Activated CD4-positive, CD25-positive, alpha-beta regulatory T cell treated with anti-CD3 and anti-CD28 coated beads, Interleukin-2, amount 50 U/mL, for 24 hours (primary cell): ENCODE measurements at places on chromosomes 3 and 15.

GRCh38 chr3:11230125-11230524 lies 42.1 kb upstream of the ATG7 start:
- no peak for ATAC-seq

DNA sequence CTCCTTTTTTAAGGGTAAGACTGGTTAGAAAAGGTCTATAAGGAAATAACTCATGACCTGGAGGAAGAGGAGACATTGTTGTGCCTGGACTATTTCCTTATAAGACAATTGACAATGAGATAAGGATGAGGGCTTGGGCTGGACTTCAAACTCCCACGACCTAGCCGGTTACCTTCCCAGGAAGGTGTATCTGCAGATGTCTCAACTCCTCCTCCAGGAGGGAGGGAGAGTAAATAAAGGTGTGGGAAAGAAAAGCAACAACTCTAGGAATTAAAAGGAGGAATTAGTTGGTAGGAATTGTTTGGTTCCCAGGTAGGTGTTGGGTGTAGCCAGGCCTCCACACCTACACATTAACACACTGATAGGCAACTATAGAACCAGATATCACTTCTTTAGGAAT lies 97.8 kb upstream of the TBL1XR1 start:
- no peak for ATAC-seq

- ATAC-seq, result no peak
These were observed 14.5 kb upstream of the SLC41A3 start for GRCh38 chr3:126098391-126098858.

DNA sequence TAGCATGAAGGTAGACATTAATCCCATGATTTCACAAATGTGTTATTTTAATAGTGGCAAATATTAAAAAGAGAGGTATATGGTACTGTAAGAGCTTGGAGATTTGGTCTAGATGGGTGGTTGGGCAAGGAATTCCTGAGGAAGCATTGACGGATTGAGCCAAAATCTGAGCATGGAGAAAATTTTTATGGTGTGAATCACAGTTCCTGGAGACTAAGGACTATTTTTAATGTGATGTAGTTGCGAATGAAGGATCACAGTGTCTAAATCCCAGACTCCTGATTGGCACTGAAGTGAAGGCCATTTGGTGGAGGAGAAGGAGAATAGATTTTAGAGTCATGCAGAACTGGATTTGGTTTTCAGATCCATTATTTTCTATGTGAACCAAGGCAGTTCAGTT lies 188.7 kb upstream of the FEZF2 start:
- no peak for ATAC-seq

DNA sequence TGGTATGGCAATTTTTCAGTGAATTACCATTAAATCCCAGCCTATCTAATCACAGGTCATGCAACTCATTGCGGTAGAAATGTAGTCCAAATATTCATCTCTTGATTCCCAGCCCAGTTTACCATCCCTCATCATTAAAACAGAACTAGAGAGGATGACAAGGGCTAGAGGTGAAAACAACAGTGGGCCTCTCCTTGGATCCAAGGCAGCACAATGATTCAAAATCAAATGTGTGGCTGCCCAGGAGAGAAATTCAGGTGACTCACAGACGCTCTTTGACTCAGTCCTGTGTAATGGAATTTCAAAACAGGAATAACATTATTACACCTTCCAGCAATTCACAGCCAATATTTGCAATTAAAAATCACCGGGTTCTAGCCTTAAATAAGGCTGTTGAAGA lies 246.5 kb downstream of the TBL1XR1 start:
- no peak for ATAC-seq

GRCh38 chr3:52240059-52240885 lies 1.3 kb upstream of the TWF2 start:
- peak; percentile 36 for ATAC-seq

GRCh38 chr15:97691078-97691477 lies 269.4 kb upstream of the ARRDC4 start:
- no peak for ATAC-seq

DNA sequence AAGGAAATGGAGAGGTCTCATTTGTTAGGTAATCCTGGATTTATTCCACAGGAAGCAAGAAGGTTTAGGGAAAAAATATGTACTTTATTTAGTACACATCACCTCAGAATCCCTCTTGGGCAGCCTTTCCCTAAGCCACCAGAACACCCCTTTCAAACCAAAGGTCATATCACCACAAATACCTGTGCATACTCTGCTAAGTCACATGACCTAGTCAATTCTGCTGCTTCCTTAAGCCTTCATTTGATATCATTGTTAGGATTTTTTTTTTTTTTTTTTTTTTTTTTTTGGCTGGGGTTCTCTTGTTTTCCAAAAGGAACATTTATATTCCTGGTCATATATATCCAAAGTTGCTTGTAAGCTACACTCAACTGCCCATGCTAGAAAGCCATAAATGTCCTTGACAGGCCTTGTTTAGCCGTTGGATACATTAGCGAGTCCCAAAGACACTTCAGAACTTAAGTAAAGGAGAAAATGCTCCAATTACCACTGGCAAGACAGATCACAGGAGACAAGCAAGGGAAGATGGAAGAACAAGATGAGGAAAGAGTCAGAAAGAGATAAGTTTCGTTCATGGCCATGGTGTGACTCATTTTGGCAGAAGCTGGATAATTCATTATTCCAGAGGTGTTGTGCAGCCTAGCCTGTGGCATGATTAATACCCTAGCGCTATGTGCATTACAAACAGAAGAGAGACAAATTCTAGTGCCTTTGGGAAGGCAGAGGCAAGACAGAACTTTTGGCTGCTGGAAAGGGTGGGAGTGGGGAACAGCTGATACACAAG lies 155.6 kb upstream of the SLC2A2 start:
- ATAC-seq, result no peak

DNA sequence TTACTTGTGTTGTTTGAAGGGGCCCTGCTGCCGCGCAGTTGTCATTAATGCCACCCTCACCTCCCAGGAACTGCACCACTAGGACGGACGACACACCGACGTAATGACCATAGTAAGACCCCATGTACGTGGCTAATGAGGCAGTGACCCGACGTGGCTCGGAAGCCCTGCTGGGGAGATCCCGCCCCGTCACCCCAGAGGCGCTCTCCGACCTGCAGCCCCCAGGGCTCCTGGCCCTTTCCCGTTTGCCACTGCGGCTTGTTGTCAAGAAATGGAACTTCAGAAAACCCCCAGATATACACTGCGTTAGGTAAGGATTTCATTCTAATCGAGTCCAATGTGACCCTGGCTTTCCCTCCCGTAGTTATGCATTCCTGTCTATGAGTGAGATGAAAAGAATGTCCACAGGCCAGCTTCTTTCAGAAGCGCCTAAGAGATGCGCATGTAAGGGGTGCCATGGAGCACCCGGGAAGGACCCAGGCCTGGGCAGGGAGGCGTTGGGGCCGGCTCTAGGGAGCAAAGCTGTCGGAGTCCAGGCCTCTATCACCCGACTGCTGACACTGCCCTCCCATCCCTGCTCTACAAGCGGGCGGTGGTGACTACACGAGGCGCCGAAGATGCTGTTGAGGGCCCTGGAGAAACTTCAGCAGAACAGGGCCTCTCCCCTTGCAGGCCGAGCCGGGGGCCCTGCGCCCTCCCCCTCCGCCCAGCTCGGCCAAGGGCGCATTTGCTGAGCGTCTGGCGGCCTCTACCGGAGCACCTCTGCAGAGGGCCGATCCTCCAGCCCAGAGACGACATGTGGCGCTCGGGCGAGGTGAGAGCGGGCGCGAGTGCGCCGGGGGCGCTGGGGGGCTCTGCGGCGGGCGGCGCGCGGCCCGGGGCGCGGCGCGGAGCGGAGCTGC lies at the start of gene GABRA5:
Gene GABRA5, plus strand, starts transcription at position 765 of the 902 bp plus-strand sequence. CDS start 2,187 bp downstream, outside the sequence.
- ATAC-seq, result no peak

DNA sequence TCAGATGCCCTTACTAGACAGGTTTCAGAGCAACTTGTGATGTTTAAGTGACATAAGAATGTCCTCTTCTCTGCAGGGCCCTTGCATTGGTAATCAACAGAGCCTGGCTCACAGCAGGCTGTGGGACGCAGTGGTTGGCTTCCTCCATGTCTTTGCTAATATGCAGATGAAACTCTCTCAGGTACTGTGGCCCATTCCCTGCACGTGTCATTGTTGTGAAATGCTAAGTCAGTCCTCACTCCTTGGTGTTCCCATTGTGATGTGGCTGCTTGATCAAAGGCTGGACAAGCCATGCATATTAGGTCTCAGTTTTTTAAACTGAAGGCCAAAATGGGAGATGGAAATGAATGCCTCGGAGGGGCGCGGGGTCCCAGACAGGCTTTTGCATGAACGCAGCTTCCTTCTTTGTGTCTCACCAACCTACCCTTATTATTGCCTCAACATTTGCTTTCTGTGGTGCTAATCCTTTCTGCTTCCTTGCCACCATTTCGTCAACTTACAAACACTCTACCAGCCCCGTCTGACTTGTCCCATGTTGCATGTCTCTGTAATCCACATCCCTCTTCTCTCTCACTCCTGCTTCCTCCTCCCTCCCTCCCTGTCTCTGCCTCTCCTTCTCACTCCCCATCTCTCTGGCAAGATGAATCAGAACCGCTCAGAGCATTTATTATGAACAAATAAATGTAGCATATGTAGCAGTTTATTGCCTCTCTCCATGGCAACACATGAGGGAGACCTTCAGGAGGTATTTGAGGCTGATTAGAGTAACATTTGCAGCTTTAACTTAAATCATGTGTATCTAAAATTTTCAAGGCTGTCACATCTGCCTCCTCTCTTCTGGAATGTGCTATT lies 133.2 kb upstream of the CHRM5 start:
- no peak for ATAC-seq

DNA sequence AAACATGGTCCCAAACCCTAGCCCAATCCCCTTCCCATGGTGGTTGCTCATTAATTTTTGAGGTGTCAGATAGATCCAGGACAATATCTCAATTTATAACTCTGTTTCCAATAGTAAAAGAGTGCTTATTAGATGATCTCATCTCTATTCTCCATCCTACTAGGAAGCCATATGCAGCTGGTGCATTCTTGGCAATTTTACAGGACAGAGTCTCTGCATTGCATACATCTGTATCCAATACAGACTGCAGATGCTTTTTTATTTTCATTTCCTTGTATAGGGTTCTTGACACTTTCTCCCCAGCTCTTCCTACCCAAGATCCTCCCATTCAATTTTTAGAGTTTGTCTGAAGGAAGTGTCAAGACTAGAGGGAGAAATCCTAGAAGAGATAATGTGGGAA lies 194.8 kb upstream of the DPH6 start:
- ATAC-seq, result no peak

- no peak for ATAC-seq
These were observed 292.5 kb downstream of the CHST2 start for GRCh38 chr3:143412084-143412483.

DNA sequence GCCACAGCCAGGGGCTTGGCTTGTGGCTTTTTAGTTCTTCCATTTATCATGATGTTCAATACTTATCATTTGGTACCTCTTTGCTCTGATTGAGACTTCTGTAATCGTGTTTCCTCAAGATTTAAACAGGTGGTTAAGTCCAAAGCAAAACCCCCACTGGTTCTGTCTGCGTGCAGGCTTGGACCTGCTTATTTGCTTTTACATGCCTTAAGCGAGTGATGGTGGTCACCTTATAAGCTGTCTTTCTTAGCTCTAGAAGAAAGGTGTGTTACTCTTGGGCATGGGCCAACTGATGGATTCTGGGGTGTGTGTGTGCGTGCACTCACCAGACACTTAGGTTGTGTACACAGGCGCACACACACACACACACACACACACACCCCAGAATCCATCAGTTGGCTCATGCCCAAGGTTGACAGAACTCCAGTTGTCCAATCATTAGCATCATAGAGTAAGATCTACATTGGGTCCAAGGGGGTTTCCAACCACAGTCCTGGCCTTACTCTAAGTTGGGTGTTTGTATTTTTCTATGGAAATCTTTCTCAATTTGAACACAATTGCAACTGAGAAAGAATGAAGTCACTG lies 1.2 kb downstream of the MYZAP start:
- ATAC-seq, result no peak

DNA sequence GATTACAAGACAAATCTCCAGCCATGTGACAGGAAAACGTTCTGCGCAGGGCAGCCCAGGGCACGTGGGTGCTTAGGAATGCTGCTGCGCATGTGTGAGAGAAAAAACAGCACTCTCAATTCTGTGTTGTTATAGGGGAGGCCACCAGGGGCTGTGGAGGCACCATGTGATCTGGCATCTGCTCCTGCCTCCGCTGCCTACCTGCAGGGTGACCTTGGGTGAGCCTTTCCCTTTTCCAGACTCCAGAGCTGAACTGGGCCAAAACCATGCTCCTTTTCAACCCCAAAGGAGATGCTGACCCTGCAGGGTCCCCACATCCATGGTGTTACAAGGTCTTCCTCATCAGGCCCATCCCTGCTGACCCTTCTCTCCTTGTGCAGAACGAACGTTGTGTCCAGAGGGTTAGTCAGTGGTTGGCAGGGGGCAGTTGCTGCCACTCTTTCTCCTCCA lies 81.5 kb upstream of the RASGRF1 start:
- ATAC-seq, result no peak

GRCh38 chr3:32835049-32835371 lies 17.2 kb downstream of the TRIM71 start:
- no peak for ATAC-seq

- ATAC-seq, result no peak
These were observed 16.2 kb downstream of the DCUN1D1 start for GRCh38 chr3:182964179-182964578.

- no peak for ATAC-seq
These were observed 74.1 kb downstream of the GAP43 start for GRCh38 chr3:115697263-115698053.

GRCh38 chr3:111621535-111621934 lies 26.4 kb upstream of the ZBED2 start:
- ATAC-seq, result no peak

GRCh38 chr3:71504250-71505036 lies 79.1 kb downstream of the FOXP1 start:
- ATAC-seq, result peak; percentile 91

GRCh38 chr3:115912372-115912771 lies 289.1 kb downstream of the GAP43 start:
- no peak for ATAC-seq

- ATAC-seq, result no peak
These were observed 12.8 kb downstream of the NMNAT3 start for GRCh38 chr3:139664958-139665357.

GRCh38 chr3:31277582-31277981 lies 255.1 kb upstream of the STT3B start:
- ATAC-seq, result no peak

DNA sequence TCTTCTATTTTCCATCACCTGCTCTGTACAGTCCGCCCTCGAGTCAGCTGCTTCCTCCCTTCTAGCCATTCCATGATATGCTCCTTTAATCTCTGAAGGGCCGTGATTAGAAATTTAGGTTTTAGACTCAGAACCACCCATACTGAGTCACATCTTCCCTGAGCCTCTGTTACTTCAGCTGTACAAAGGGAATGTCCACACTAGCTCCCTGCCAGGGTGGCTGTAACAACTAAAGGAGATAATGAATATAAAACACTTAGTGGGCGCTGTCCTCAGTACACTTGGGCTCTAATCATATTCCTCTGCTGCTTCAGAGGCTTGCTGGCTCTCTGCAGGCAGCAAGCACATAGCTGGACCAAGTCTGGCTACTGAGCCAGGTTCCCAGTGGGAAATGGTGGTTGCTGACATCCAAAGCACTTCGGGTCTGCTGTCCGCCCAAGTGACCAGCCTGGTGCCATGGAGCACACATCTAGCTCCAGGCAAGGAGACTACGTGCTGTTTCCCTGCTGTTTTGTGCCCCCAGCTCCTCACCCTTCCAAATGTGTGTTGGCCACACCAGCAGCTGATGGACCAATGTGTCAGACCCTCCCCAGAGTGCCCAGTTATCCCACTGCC lies 901 bp upstream of the CHST14 start:
- no peak for ATAC-seq

GRCh38 chr3:141659821-141660613 lies 78.1 kb upstream of the RNF7 start:
- no peak for ATAC-seq
